AG20443 (cell line): ENCODE measurements at places on chromosomes 7 and 10.

DNA sequence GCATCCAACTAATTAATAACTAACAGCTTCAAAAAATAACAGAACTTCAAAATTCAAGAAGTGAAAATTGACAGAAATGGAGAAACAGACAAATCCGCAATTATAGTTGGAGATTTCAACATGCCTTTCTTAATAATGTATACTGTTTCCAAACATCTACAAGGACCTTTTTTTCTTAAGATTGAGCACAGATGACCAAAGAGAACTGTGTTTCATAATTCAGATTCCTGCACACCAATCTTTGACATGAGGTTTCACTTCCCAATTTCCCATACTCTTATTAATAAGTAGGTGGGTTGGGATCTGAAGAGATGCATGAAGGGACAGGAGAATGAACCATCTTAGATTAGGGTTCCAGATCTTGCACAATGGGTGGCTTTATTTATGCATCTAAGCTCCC is 24.9 kb upstream of the GIMAP7 start:
- DNase-seq = no peak

DNA sequence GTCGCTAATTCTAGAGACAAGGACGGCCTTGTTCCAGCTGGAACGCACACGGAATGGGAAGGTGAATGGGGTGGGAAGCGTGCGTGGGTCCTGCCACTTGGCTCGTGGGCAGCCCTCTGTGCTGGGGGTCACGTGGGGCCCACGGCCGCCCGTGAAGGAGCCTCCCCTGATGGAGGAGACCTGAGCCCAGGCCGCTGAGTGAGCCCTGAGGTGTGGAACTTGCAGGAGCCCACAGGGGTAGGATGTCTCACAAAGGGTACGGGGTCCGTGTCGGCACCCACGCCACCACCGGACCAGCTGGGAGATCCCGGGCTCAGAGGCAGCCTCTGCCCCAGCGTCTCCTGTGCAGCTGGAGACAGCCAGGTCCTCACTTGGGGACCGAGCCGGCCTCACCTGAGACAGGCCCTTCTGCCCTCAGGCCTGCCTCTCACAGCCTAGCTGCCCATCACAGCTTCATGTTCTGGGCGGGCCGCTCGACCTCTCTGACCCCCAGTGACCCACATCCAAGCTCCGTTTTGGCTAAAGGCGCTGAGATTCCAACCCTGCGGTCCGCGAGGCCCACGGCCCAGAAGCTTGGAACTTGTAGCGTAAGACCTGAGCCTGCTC is 84.8 kb downstream of the FOXL3 start:
- no peak for DNase-seq

GRCh38 chr7:157006205-157006747 is 4.2 kb downstream of the MNX1 start:
- DNase-seq = no peak

GRCh38 chr10:33681595-33681994 is 347.1 kb upstream of the NRP1 start:
- DNase-seq = no peak

GRCh38 chr10:1320739-1321320 is 264.6 kb downstream of the WDR37 start:
- no peak for DNase-seq

DNA sequence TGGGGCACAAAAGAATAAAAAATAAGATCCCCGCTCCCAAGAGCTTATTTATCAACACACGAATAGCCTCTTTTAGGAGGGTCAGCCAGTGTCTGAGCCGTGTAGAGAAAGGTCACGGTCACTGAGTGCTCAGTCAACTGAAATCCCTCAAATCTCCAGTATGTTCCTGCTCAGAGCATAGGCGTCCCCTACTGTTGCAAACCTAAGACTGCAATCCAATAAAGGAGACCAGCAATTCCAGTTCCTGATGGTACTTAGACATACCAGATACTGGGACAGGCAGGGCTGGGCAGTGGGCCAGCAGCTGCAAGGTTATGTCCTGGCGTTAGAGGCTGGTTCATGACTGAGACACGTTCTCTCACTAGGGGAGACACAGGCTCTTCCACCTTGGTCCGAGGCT is 93.6 kb downstream of the CACNB2 start:
- no peak for DNase-seq

- no peak for DNase-seq
These were observed 6.6 kb upstream of the TPK1 start for GRCh38 chr7:144842377-144842851.

DNA sequence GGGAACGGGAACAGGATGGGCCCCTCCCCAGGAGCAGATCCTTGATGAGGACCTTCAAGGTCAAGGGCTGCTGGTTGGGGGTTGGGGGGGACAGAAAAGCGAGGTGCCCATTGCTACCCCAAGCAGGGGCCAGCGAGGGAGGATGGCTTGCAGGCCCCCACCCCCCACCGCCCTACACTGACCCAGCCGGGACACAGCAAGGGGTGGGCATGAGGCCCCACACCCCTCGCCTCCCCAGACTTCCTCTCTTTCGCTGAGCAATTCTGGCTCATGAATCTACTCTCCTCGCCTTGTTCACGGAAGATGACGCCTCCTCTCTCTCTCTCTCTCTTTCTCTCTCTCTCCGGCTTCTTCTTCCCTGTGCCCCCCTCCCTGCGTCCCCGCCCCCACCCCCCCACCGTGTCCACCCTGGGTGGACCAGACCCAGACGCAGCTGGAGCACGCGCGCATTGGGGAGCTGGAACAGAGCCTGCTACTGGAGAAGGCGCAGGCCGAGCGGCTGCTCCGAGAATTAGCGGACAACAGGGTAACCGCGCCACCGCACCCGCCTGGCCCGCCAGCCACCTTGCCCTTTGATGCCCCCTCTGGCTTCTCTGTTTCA is 81.1 kb upstream of the GTF2IRD1 start:
- DNase-seq = no peak

GRCh38 chr7:124459101-124460055 is 306.2 kb downstream of the GPR37 start:
- DNase-seq = no peak

GRCh38 chr7:48042636-48043035 is 7.3 kb downstream of the C7orf57 start:
- no peak for DNase-seq

DNA sequence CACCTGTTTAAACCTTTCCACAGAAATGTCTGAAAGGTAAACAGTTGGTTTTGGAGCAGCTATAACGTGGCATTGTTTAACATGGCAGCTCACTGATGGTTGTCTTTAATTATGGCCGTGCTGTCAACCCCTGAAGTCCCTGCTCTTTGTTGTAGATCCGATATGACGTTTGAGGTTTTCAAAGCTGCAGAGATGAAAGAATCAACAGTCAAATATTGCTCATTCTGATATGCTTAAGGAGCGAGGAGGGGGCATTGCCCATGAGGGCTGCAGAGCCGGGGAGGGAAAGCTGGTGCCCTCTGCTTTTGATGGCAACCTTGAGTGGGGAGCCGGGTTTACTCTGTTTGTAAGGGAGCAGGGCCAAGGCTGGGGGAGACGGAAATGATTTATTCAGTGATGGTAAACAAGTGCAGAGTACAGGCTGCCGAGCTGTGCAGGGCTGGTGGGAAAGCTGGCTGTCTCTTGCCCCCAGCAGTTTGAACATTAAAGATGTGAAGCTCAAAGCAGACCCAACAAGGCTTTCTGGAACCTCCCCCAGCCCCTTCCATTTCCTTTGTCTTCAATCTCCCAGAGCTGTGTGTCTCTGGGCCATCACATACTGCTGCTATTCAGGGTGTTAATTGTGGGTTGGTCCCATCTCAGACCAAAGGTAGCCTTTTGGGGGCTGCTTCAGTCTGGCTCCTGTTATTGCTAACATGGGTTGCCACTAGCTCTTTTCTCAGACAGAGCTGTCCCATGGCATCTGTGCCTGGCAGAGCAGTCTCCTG is 345.5 kb downstream of the LRMDA start:
- no peak for DNase-seq
